Stimulated activated CD4-positive, alpha-beta T cell treated with anti-CD3 and anti-CD28 coated beads, Interleukin-2, amount 100 ng/mL, for 4 hours (primary cell): ENCODE measurements at places on chromosomes 2 and 18.

DNA sequence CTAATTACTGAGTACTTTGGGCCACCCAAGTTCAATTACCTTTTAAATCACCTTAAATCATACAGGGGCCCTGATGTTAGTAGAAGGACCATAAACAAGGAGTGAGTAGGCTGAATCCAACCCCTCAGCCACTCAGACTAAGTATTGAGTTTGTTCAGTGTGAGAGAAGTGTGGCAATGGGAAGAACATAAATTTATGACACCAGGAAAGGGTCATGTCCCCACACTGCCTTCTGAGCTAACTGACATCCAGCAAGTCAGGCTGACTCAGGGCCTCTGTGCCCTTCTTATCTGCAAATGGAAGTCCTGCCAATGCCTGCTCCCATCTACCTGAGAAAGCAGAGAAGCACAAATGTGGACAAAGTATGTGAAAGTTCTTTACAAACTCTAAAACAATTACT, 12.9 kb downstream of the PLEKHM3 start:
- DNase-seq = no peak

DNA sequence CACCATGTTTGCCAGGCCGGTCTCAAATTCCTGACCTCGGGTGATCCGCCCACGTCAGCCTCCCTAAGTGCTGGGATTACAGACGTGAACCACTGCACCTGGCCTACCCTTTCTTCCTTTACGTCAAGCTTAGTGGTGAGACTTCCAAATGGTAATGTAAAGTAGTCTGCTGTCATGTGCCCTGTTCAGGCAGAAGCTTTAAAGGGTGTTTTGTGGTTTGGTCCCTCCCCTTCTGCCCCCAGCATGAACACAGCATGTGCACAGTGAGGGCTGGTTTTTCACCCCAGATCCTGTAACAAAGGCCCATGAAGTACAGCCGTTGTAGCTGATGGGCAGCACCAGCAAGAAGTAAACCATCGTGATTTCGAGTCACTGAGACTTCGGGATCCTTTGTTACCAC, 2.7 kb upstream of the DTYMK start:
- DNase-seq = no peak

- DNase-seq = no peak
Measured at GRCh38 chr18:79904357-79905147, 46.9 kb downstream of the SLC66A2 start.

DNA sequence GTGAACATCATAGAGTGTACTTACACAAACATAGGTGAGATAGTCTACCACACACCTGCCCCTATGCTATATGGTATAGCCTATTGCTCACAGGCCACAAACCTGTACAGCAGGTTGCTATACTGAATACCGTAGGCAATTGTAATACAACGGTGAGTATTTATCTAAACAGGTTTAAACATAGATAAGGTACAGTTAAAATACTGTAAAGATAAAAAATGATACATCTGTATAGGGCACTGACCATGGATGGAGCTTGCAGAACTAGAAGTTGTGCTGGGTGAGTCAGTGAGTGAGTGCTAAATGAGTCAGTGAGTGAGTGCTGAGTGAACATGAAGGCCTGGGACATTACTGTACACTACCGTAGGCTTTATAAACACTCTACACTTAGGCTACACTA, 267.0 kb upstream of the HS6ST1 start:
- no peak for DNase-seq

DNA sequence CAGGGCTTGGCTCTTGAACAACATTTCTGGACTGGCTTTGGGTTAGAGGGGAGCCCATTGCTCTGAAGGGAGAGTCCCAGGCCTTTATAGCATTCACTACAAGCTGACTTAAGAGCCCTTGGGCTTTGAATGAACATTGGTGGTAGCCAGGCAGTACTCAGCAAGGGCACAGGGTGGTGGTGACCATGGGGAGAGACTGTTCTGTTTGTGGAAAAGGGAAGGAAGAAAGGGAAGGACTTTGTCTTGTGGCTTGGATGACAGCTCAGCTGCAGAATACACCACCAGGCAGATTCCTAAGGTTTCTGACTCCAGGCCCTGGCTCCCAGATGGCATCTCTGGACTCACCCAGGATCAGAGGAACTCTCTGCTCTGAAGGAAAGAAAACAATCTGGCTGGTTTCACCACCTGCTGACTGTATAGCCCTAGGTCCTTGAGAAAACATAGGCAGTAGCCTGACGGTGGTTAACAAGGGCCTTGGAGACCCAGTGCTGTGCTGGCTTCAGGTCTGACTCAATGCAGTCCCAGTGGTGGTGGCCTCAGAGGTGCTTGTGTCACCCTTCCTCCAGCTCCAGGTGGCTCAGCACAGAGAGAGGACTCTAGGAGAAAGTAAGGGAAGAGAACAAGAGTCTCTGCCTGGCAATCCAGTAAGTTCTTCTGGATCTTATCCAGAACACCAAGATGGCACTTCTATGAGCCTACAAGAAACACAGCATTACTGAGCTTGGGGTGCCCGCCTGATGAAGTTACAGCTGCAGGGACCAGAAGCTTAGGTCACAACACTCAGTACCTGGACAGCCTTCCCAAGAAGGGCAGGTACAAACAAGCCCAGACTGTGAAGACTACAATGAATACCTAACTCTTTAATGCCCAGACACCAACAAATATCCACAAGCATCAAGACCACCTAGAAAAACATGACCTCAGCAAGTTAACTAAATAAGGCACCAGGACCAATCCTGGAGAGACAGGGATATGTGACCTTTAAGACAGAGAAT, 16.4 kb upstream of the ABCB11 start:
- no peak for DNase-seq

DNA sequence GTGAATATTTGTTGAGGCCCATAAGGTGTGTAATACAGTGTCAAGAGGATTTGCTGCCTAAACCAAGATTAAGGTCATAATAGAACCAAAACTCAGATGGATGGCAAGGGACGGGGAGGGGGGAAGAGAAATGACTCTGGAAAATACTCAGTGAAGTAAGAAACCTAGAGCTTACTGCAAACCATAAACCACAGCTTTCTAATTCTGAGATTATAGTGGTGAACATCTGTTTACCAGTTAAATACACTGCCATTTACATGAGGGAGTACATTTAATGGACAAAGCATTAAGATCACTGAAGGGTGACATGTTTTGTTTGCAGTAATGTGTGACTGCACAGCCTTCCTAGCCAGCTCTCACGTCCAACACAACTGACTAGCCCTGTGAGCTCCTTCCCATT, 19.8 kb downstream of the EVX2 start:
- DNase-seq = no peak

GRCh38 chr2:152093464-152093863, 5.4 kb downstream of the CACNB4 start:
- no peak for DNase-seq

GRCh38 chr18:58190842-58191530, 147.0 kb downstream of the NEDD4L start:
- no peak for DNase-seq

- DNase-seq = no peak
Measured at GRCh38 chr2:68214381-68214780, 38.0 kb downstream of the PPP3R1 start.

DNA sequence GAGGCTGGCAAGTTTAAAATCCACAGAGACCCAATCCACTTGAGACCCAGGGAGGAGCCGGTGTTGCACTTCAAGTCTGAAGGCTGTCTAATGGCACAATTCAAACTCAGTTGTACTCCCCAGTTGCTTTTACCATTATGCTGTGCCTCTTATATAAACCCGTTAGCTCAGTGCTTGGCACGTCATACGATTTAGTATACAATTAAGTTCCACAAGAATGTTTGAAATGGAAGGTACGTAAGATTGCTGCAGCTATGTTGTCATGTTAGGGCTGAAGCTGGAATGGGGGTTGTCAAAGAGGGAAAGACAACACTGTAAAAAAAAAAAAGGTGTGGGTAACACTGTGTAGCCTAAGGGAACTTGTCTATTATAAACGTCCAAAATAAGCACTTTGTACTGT, 30.2 kb downstream of the LIMS1 start:
- no peak for DNase-seq

DNA sequence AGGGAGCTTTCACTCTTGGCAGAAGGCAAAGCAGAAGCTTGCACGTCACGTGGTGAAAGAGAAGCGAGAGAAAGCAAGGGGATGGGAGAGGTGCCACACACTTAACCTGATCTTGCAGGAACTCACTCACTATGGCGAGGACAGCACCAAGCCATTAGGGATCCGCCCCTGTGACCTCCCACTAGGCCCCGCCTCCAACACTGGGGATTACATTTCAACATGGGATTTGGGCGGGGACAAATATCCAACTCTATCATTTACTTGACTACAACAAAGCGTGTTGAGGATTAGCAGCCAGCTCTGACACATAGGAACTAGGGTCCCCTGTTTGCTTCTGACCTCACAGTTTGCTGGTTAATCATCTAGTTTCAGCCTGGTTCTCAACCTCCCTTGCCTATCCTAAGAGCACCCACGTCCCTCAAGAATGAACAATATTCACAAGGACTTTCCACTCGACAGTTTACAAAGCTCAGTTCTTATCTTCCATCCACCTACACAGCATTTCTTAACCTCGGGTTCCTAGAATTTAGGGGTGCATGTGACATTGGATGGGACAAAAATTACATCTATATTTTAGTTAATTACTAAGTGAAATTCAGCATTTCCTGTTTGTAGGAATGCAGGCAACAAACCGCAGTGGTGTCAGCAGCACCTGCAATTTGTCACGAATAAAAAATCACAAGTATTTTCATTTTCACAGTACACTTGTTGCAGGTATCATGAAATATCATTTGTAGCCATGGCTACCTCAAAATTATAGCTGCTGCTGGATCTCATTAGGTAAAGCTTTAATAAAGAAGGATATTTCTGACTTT, 36.0 kb downstream of the LBH start:
- DNase-seq = peak; percentile 50

- DNase-seq = no peak
Measured at GRCh38 chr2:210593166-210593565, 36.8 kb downstream of the CPS1 start.

- DNase-seq = no peak
Measured at GRCh38 chr2:96115631-96116423, 544 bp downstream of the ADRA2B start.

- no peak for DNase-seq
Measured at GRCh38 chr2:216023055-216023648, 9.8 kb upstream of the MREG start.

DNA sequence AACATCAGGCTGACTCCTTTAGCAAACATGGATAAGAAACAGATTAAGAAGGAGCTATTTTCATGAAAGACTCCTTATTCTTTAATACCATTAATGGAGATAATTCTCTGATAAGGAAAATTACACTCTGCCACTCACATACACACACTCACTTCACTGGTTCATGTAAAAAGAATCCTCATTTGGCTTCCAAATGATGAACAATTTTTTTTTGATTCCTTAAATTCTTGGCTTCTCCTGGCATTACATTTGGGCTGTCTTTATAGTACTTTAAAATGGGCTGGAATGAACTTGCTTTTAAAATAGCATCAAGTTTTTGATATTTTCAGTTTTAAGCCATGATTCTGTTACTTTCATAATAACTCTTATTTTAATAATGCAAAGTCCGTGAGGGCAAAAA, 328.6 kb downstream of the SLC8A1 start:
- no peak for DNase-seq

DNA sequence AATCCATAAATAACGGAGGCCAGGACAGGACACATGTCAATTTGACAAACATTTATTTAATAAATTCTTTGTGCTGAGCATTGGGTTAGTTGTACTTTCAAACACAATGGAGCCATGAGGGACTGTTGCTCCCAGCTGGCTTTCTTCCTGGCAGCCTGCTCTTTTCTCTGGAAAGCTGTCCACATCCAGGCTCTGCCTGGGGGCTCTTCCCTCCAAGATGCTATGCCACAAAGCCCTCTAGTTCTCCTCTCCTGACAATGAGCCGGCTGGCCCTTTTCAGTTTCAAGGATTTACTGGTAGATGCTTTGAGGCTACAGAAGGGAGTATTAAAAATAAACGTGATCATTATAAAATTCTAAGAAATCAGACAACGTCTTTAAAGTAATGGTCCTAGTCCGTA, 44.1 kb upstream of the SLC14A2 start:
- no peak for DNase-seq

DNA sequence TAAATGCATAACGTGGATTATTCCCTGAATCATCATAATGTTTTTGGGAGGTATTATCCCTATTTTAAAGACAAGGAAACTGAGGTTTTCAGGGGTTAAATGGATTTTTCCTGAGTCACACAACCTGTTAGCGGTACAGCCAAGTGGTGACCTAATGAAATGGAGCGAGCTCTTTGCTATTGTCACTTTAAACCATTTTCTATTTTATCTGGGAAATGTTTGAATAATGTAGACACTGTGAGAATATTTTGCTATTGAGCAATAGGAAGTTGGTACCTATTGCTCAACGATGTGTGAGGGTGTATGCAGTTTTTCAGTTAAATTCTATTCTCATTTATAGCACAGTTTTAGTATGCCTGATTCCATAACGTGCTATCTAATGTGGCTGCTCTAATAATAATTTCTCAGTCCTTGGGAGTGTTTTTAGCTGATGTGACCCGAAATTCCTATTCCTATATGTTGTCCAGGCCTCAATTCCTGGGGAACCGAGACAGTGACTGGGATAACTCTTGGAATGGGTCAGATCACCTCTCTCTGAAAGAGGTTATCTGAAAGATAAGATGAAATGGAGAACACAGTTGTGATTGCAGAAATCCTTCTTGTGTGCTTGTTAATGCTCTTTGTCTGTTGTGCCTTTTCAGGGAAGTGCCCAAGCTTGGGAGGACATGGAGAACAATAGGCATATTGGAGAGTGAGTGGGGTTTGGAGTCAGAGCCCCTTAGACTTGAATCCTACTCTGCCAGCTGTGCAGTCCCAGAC, 38.4 kb downstream of the ABCB11 start:
- no peak for DNase-seq

DNA sequence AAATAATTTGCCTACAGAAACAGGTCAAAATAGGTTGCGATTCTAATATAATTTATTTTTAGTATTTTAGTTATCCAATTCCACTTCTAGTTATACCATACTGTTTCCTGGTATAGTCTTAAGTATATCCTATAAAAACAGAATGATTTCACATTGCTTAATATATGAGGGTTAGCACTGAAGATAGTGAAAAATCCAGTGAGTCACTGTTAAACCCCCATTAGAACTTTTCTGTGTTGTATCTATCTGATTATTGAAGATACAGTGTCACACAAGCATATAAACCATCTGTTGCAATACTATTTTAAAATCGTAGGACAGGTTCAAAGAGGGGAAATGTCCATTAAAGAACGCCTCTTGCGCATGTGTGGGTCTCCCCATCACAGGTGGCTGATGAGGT, 110.0 kb downstream of the FEZ2 start:
- no peak for DNase-seq

GRCh38 chr2:23215016-23215415, 170.0 kb upstream of the KLHL29 start:
- no peak for DNase-seq

DNA sequence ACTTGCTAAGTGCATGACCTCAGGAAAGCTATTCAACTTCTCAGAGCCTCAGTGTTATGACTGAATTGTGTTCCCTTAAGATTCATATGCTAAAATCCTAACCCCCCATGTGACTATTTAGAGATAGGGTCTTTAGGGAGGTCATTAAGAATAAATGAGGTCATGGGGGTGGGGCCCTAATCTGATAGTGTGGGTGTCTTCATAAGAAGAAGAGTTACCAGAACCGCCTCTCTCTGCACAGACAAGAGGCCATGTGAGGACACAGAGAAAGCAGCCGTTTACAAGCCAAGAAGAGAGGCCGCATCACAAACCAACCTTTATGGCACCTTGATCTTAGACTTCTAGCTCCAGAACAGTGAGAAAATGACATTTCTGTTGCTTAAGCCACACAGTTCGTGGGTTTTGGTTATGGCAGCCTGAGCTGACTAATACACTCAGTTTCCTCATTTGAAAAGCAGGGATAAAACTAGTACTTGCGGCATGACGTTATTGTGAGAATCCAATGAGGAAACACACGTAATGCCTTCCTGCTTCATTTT, 9.9 kb downstream of the SH2D6 start:
- DNase-seq = no peak
